ENCODE measurements at places on chromosomes 11 and 22.

- DNase-seq = no peak
Observed at GRCh38 chr22:38309614-38310517, 7.4 kb downstream of the CSNK1E start.

DNA sequence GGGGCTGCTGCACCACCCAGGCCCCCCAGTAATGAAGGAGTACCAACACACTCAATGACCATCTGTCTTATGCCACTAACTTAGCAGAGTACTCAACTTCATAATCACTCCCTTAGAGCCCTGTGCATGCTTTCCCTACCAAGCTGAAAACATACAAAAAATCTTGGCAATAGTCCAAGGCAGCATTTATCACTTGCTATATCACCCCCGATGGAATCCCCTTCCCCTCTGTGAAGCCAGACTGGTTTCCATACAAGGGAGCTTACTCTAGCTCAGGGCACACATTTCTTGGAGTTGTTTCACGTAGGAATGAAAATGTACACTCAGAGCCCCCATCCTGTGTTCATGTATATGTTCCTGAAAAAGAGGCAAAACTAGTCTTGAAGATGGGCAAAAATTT lies 301.3 kb upstream of the TENM4 start:
- no peak for DNase-seq

DNA sequence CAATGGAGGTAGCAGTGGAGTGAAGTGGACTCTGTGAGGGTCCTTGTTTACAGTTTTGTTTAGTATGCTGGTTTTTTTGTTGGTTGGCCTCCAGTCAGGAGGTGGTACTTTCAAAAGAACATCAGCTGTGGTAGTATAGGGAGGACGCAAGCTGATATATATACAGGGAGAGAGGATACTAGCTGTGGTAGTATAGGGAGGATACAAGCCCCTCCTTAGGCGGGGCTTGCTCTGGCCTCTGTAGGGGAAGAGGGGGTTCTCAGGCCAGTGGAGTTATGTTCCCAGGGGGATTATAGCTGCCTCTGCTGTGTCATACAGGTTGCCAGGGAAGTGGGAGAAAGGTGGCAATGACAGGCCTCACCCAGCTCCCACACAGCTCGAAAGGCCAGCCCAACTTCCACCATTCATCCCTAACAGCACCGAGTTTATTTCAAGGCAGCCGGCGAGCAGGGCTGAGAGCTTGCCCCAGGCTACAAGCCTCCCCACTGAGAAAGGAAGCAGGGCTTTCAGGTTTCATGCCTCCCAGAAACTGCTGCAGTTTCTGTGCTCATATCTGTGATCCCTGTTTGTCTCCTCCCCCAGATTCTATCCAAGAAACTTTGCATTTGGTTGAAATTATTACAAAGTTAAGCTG lies 10.4 kb downstream of the OR52E6 start:
- DNase-seq = no peak

DNA sequence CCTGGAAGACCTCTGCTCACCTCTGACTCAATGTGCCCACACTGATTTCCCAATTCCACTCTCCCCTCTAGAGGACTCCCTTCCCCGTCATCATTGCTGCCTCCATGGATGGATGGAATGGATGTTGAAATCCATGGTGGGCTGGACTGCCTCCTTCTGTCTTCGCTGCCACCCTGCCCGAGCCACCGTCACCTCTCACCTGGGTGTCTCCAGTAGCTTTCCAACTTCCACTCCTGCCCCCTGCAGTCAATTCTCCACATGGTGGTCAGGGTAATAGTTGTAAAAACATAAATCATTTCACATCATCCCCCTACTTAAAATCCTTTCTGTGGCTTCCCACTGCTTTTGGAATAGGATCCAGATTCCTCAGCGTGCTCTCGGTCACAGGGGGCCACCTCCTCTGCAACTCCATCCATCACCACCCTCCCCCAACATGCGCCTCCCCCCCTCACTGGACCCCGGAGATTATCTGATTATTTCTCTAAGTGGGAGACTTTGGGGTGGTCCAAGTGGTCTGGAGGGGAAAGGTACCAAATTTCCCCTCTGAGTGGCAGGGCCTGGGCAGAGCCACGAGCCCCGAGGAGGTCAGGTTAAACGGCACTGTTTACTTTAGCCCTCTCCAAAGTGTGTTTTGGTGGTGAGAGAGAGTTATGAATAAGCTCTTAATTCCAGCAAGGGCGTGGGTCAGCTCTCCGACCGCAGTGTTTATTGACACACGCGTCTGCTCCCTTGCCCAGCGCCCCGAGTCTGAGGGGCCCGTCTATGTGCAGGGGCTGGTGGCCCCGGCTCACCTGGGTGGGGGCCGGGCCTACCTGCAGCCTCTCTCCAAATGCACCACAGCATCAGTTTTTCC lies 313.7 kb downstream of the MN1 start:
- DNase-seq = no peak

DNA sequence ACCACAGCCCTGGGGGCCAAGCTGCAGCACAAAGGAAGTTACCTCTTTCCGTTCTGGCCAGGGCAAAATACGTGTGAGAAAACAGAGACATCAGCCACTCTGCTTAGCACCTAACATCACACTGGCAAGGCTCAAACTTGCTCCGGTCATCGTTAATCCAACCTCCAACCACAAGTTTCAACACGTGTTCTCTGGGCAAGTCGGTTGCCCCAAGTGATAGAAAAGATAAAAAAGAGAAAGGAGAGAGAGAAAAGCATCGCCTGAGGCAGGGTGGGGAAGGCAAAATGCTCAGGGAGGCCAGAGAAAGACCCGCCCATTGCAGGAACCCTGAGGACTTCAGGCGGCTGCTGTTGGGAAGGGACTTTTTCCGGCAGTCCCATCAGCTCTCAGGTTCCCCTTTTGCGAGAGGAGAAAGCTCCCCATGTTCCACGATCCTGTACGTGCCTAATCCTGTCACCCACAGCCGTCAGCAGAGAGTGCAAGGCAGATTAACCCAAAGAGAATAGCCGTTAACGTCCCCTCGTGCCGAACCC lies 18.5 kb upstream of the B4GALNT4 start:
- DNase-seq = no peak

DNA sequence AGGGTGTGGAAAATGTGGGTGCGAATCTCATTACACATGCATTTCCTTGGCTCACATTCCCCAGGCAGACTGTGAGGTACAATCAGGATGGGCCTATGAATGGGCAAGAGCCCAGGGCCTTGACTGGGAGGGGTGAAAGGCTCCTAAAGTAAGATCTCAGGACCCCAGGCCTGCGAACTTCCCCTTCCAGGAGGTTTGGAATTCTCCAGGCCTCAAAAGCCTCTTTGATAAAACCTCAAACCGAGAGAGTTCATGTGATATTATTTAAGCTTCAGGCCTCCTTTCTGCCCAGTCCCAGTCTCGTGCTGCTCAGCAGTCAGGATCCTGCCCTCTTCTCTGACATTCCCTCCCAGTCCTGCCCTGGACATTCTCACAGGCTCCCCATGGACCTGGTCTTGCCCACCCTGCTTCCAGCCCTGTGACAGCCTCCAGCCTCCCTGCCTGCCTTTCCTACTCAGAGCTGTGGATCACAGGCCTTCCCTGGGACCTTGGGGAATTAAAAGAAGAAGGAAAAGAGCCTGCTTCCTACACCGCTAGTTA lies 37.3 kb upstream of the TEAD1 start:
- no peak for DNase-seq

DNA sequence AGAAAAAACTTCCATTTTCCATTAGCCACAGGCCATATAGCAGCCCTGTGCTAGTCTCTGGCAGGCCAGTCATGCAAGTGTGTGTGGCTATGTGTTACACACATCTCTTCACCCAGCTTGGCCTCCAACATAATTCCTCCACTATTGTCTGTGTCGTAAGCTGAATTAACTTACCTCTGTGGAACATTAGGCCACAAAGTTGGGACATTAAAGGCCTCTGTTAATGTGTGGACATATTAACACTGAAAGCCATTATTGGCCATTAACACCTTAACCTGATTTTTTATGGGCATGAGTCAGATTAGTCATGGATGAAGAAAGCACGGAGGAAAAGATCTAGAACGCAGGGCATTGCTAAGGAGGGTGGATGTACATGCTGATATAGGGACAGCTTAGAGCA lies 100.1 kb downstream of the DBX1 start:
- no peak for DNase-seq

DNA sequence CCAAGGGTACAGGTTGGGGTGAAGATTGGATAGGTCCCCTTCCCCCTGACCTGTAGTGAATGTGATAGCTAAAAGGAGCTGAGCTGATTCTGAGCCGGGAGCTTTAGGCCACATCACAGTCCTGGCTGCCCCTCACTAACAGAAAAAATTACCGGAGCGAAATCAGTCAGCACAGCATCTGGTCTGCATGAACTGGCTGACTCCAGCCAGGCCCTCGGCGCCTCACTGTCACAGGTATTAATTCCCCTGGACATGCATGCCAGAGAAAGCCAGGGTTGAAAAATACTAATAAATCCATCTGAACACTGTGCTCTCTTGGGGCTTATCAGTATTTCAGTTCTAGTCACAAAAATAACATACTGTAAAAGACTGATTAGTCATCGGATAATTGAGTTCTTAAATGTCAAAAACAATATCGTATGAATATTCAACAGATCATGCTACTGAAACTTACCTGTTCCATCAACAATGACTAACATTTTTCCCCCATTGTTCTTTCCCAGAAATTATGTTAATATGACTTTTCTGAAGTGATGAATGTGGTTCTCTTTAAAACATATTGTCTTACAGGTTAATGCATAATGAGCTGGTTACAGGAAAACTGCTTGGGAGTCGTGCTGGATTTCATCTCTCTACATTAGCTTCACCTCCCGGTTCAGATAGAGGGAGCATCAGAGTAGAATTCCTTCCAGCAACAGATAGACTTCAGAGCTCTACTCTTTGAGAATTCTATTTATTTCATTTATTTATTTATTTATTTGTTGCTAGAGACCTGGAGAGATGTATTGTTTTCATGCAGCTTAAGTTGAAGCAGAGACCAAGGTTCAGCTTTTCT lies 387.7 kb downstream of the NXPE2 start:
- DNase-seq = no peak

- no peak for DNase-seq
Observed at GRCh38 chr11:130806746-130807145, 109.5 kb downstream of the SNX19 start.

DNA sequence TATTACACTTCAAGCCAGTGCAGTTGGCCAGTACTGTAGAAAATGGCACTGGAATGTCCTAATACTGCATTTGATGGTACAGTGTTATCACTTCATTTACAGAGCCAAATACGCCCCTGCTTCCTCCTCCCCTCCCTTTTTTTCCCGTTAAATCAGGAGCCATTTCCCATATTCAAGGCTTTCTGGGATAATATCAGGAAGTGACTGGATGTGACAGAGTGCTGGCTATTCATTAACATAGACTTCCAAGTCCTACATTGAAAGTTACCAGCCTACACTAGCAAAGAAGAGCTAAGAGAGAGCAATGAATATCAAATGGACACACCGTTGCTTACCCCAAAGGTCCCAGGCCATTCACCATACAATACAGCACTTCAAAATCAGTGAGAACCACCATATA lies 32.1 kb upstream of the ABCC8 start:
- DNase-seq = no peak

- no peak for DNase-seq
Observed at GRCh38 chr11:1009371-1009770, 27.1 kb downstream of the MUC6 start.

DNA sequence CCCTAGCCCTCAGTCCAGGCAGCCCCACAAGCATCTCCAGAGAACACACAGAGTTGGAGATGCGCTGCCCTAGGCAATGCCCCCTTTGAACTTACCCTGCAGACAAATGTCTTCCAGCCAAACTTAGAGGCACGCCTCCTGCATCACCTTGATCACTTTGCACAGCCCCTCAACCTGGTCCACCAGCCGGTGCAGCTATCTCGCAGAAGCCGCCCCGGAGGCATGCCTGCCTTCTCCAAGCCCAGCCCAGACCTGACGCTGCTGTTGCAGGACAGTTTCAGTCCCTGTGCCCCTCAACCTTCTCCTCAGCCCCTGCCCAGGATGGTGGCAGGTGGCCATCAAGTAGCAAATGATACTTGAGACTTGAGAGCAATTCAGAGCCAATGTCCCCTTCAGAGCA lies 16.7 kb upstream of the POU2AF1 start:
- DNase-seq = no peak

DNA sequence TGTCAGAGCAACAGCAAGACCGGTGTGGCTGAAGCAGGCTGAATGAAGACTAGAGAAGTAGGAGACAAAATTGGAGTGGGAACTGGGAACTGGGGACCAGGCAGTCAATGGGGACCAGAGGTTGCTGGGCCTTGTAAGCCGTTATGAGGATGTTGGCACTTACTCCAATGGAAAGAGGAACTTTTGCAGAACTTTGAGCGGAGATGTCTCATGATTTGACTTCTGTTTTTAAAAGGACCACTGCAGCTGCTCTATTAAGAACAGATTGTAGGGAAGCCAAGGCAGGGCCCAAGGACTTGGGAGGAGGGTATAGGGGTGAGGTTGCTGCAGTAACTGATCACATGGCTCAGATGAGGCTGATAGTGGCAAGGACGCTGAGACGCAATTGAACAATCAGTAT lies 34.2 kb downstream of the IL18 start:
- no peak for DNase-seq

DNA sequence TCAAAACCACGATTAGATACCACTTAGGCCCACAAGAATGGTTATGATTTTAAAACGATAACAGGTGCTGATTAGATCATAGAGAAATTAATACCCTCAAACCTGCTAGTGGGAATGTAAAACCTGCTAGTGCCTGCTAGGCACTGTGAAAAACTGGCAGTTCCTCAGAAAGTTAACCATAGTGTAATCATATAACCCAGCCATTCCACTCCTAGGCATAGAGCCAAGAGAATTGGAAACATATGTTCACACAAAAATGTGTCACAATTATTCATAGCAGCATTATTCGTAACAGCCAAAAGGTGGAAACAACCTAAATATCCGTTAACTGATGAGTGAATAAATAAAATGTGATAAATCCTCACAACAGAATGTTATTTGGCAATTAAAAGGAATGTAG lies 122.2 kb upstream of the SYN3 start:
- no peak for DNase-seq

- no peak for DNase-seq
Observed at GRCh38 chr11:3944198-3944597, 88.7 kb downstream of the STIM1 start.

DNA sequence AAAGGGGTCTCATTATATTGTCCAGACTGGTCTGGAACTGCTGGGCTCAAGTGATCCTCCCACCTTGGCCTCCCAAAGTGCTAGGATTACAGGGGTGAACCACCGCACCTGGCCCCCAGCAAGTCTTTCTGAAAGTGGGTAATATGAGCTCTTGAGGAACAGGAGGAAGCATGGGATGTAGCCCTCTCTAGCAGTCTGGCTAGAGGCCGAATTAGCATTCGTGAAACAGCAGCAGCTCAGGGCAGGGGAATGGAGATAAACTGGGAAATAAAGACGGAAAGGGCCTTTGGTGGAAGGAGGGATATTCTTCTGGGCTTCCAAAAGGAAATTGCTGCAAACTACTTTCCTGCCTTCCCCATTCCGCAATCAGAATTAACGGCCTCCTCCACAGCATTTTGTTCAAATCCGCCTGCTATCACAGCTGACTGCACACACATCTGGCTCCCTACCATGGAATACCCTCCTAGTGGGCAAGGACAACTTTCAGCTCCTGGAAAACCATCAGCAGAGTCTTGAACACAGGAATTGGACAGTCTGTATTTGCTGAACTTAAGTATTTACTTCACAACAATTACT lies 44.3 kb downstream of the MICAL3 start:
- DNase-seq = no peak
